ENCODE measurements at places on chromosomes 5 and 9. TPM values are rescaled to one million over a fixed set of nuclear protein-coding genes. Genes with fewer than 3 reads are reported as not detected.

SEMA5A gene
- 27.5 TPM for polyA plus RNA-seq

PCDHA11 gene
- 0.30 TPM for polyA plus RNA-seq

WDR41 gene
- 37.0 TPM for polyA plus RNA-seq

CYFIP2 gene
- polyA plus RNA-seq: 5.7 TPM

SPACA9 gene
- 3.3 TPM for polyA plus RNA-seq

GAPT gene
- 0.59 TPM for polyA plus RNA-seq

HK3 gene
- 1.4 TPM for polyA plus RNA-seq

LURAP1L gene
- 13.2 TPM for polyA plus RNA-seq

IL33 gene
- polyA plus RNA-seq: 29.6 TPM

GRXCR2 gene
- not detected for polyA plus RNA-seq

TYRP1 gene
- 2.2 TPM for polyA plus RNA-seq

UGT3A2 gene
- polyA plus RNA-seq: 0.83 TPM

DBH gene
- 0.54 TPM for polyA plus RNA-seq

PCDHA10 gene
- polyA plus RNA-seq: 0.25 TPM

CTXN3 gene
- polyA plus RNA-seq: 1.2 TPM

SLC23A1 gene
- polyA plus RNA-seq: 0.48 TPM

WNT8A gene
- not detected for polyA plus RNA-seq

KCNN2 gene
- 9.6 TPM for polyA plus RNA-seq

SLC34A3 gene
- polyA plus RNA-seq: 1.8 TPM

LCN9 gene
- not detected for polyA plus RNA-seq

PIK3R1 gene
- polyA plus RNA-seq: 60.0 TPM

SLCO6A1 gene
- polyA plus RNA-seq: 0.40 TPM

OR13C5 gene
- not detected for polyA plus RNA-seq

NUTM2F gene
- polyA plus RNA-seq: not detected

ARSB gene
- polyA plus RNA-seq: 19.4 TPM

QRFP gene
- polyA plus RNA-seq: 0.35 TPM

GLRA1 gene
- polyA plus RNA-seq: not detected

PTGES gene
- 9.2 TPM for polyA plus RNA-seq

SOX30 gene
- 0.26 TPM for polyA plus RNA-seq

B4GALT7 gene
- 20.7 TPM for polyA plus RNA-seq

ISL1 gene
- 0.28 TPM for polyA plus RNA-seq

HACD4 gene
- polyA plus RNA-seq: 1.4 TPM

NDOR1 gene
- polyA plus RNA-seq: 10.5 TPM

PPP3R2 gene
- polyA plus RNA-seq: not detected

CNTNAP3 gene
- polyA plus RNA-seq: 1.5 TPM

PCDHB13 gene
- 2.8 TPM for polyA plus RNA-seq

PPIC gene
- 24.2 TPM for polyA plus RNA-seq

IFNB1 gene
- polyA plus RNA-seq: not detected

NIPAL4 gene
- 0.22 TPM for polyA plus RNA-seq

SLC4A9 gene
- polyA plus RNA-seq: 0.18 TPM

FOXD4L4 gene
- polyA plus RNA-seq: not detected

MYORG gene
- 19.7 TPM for polyA plus RNA-seq

PROB1 gene
- 55.2 TPM for polyA plus RNA-seq

FAM221B gene
- polyA plus RNA-seq: 0.35 TPM

CYLC2 gene
- not detected for polyA plus RNA-seq

ERCC8 gene
- 11.6 TPM for polyA plus RNA-seq

DEPDC1B gene
- polyA plus RNA-seq: 3.4 TPM

C9orf50 gene
- polyA plus RNA-seq: 0.26 TPM

PCDHB9 gene
- 3.2 TPM for polyA plus RNA-seq

GGTA1 gene
- polyA plus RNA-seq: 10.2 TPM

PCDHGB2 gene
- 2.8 TPM for polyA plus RNA-seq

SPOCK1 gene
- 4.6 TPM for polyA plus RNA-seq

SKIC3 gene
- 58.1 TPM for polyA plus RNA-seq

ADAMTS13 gene
- polyA plus RNA-seq: 10.4 TPM

NLN gene
- polyA plus RNA-seq: 20.2 TPM

KIF4B gene
- polyA plus RNA-seq: not detected

All from hindlimb muscle (tissue), 1 donor.